ENCODE measurements at places on chromosomes 1 and 21.

DNA sequence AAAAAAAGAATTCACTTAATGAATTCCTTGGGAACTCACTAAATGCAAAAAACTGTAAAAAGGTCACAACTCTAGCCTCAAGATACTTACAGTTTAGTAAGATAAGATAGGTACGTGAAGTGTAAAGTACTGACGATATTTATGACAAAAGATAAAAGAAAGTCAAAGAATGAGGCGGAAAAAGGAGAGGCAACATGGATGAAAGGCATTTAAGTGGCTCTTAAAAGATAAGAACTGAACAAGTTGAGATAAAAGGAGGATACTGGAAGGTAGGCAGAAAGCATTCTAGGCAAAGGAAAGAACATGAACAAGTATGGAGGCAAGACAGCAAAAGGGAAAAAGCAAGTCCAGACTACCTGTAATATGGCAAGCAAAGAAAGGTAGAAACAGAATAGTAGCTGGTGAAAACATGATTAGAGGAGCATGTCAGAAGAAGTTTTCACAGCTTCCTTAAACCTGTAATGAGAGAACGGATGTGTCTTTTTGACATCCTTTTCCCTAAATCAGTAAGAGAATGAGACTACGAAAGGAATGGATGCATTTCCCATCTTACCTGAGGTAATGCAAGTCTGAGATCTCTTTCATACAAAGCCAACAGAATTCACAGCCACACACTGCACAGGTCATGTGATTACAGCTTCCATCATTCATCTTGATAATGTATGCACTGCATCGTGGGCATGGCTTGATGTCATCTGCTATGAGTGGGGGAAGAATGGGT lies 16.8 kb downstream of the RNF19B start:
- no peak for DNase-seq

GRCh38 chr21:33650230-33650629 lies 7.9 kb downstream of the ITSN1 start:
- DNase-seq = no peak

DNA sequence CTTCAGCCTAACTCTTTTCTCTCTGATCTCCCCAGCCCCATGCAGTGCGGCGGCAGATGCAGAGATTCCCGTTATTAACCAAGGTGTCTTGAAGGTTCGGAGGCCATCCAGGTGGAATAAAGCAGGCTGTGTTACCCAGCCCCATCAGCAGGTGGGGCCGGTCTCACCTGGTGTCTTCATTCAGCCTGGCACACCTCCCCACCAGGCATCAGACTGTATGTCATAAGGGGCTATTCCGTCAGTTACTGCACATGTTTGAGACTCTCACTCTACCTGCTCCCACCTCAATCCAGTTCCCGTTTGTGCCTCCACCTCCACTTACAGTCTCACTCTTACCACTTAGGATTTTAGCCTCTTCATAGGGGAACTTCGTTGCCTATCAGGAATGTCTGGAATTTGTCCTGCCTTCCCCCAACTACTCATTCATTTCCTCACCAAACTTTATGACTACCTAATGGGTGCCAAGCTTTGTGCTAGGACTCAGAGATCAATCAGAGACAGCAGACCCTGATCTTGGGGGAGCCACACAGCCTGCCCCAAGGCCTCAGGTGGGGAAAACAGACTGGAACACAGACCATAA lies 170.2 kb downstream of the PLPP3 start:
- DNase-seq = no peak

DNA sequence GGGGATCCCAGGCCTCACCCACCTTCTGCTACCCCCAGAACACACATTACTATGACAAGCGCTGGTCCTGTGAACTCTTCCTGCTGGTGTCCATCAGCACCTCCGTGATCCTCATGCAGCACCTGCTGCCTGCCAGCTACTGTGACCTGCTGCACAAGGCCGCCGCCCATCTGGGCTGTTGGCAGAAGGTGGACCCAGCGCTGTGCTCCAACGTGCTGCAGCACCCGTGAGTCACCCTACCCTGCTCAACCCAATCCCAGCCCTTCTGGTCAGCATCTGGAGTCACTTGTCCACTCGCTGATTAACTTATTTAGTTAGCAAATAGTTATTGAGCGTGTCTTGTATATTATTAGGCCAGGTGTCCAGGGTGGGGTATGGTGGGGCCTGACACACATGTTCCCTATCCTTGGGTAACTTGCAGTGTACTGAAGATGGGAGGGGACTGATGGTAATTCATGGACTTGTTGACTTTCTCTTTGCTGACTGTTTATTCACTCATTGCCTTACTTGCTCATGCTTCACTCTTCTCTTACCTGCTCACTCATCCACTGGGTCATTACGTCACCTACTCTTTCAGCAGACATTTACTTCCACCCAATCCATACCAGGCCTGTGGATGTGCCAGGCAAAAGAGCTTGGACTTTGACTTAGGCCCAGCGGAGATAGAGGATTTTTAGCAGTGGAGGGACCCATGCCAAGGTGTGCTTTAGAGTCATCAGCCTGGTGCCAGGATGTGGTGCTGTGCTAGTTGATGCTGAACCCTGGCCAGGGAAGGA lies 12.9 kb upstream of the KPNA6 start:
- no peak for DNase-seq

- DNase-seq = peak; percentile 15
Observed at GRCh38 chr1:88890791-88891317, 513 bp downstream of the GTF2B start.

GRCh38 chr1:231786126-231786525 lies 159.5 kb downstream of the DISC1 start:
- DNase-seq = no peak
